NCI-H524 treated with DMSO at 0.1 percent for 48 hours (cell line): ENCODE measurements at places on chromosomes 6 and 20.

DNA sequence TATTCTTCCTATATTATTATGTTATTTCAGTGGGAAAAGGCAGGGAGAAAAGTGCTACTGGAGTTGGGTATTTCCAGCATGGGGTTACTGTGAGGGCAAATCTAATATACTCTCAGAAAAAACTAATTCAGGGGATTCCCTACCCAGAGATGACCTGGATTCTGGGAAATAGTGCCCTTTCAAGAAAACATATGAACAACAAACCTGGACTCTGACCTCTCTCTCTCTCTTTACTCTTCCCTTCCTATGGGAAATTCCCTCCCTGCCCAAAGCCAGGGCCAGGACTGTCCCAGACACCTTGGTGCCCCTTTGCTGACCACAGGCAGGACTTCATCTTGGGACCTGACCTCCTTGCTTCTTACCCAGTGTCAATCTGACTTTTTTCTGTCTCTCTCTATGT, 1.6 kb upstream of the UBD start:
- DNase-seq, result no peak

DNA sequence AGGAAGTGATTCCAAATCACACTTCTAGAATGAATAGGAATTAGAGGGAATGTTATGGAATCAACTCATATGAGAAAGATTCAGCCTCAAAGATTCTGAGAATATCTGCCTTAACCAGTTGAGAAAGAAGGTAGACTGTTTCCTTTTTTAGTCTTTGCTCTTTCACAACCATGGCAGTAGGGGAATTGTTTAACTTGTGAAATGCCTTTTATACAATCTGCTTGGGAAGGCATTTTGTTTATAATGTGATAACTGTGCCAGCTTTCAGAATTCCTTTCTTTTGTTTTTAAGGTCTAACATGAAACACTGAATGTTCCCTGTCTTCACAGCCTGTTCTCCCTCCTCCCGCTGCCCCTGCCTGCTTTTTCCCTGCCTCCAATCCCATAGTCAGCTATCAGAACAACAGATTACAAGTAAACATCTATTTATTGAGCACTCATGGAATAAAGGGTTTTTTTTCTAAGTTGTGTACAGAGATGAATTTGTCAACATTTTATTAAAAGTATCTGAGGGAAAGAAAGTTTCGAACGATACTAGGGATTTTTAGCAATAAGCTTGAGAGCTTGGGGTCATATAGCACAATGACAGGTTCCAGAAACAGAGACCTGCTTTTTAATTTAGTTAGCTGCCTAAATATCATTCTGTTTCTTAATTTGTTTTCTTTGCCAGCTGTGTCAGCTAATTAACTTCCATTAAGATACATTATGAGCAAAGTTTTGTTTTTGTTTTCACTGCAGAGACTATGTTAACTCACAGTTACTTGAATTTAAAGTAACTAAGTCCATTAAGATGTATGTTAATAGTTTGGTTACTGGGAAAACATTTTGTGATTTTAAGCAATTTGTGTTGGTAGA, 28.3 kb upstream of the FBXO30 start:
- DNase-seq, result no peak

- no peak for DNase-seq
Observed at GRCh38 chr20:49160057-49160929, 27.8 kb downstream of the STAU1 start.

DNA sequence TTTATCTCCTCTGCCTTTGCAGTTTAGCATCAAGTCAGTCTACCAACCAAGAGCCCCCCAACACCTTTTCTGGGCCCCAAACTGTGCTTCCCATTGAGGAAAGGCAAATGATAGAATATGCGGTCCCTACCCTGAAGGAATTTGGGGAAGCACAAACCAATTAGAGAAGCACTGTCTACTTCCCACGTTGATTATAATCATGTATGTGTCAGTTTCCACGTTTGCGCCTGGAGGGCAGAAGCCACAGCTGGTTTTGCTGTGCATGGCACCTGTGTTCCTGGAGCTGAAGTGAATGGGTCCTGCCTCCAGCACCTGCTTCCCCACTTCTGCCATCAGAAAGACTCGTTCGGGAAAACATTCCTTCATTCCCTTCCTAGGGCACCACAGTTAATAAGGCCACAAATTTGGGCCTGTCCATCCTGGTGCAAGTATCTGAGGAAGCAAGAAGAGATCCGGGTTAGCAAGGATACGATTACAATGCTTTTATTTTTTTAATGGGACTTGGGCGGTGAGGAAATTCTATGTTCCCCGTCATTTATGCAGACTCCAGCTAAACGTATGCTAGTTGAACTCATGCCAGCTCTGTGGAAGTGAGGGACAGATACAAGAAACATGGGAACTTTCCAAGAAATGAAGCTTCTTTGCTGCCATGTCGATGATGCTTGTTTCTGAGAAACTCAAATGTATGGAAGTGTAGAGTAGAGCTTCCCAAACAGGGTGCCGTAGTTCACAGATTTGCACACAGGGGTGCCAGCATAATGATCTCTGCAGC, 333.5 kb downstream of the NRN1 start:
- no peak for DNase-seq

- DNase-seq, result no peak
Observed at GRCh38 chr6:14425805-14426204, 308.2 kb downstream of the CD83 start.

GRCh38 chr20:17505636-17506517, 25.3 kb downstream of the BFSP1 start:
- no peak for DNase-seq

DNA sequence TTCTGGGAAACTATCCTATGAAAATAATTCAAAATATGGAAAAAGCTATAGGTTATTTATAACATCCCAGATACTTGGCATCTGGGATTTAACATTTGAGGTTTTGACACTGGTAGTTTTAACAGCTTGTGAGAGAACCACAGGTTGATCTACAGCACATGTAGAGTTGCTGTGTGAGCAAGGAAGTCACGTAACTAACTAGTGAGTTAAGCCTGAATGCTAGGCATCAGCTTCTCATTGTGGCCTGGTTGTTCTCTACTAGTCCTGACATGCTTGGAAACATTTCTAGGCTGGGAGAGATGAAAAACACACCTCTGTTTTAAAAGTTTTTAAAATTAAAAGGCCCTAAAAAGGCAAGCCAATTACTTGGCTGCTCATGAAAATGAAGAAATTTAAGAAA, 28.2 kb downstream of the ESF1 start:
- DNase-seq, result no peak

DNA sequence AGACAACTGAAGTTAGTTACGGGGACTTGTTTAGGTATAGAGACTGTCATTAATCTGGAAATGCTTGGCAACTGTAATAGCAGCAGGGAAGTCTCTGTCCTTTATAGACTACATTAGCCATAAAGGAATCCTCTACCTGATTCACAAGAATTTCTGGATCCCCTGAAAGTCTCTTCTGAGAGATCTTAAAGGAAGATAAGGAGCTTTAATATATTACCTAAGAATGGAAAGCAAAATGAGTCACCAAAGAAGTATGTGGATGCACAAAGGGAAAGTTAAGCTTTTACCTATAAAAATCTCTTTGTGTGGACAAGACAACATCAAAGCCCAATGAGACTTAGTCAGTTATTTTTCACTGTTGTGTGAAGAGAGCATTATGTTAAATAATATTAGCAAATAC, 92.2 kb upstream of the RSPO3 start:
- no peak for DNase-seq

- no peak for DNase-seq
Observed at GRCh38 chr6:132096996-132097395, 145.8 kb upstream of the CCN2 start.

GRCh38 chr20:44678242-44678641, 26.7 kb upstream of the ADA start:
- DNase-seq, result no peak

- no peak for DNase-seq
Observed at GRCh38 chr6:149275621-149276020, 41.9 kb upstream of the TAB2 start.

GRCh38 chr6:79373880-79374279, 139.4 kb upstream of the HMGN3 start:
- DNase-seq, result no peak

- no peak for DNase-seq
Observed at GRCh38 chr20:22374678-22375590, 209.4 kb downstream of the FOXA2 start.

DNA sequence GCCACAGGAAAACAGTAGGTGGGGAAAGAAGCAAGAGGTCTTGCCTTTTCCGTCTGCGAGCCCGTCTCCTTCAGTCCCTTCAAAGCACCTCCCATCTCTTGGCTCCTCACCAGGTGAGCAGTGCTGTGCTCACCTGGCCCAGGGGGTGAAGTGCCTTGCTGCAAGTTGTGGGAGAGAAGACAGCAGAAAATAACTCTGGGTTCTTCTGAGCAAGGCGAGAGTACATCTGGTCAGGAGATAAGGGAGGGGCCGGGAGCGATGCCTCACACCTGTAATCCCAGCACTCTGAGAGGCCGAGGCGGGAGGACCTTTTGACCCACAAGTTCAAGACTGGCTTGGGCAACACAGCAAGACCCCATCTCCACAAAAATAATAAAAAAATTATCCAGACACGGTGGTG, 35.6 kb upstream of the TGM3 start:
- DNase-seq, result no peak

DNA sequence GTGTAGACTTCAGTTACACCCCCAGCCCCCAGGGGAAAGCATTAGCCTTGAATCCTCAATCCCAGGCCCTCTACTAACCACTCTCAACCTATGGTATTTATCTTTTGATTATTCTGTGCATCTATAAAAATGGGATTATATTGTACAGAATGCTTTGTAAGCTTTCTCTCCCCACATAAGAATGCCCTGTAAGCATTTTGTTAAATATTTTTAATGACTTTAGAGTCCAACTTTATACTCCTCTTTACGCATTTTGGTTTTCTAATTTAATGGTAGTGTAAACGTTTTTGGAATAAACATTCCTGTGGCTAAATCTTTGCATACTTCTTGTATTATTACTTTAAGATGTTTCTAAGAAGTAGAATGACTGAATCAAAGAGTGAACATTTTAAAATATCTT, 35.4 kb downstream of the FBXO9 start:
- DNase-seq, result no peak

- no peak for DNase-seq
Observed at GRCh38 chr6:98041056-98041455, 758.0 kb upstream of the MMS22L start.

DNA sequence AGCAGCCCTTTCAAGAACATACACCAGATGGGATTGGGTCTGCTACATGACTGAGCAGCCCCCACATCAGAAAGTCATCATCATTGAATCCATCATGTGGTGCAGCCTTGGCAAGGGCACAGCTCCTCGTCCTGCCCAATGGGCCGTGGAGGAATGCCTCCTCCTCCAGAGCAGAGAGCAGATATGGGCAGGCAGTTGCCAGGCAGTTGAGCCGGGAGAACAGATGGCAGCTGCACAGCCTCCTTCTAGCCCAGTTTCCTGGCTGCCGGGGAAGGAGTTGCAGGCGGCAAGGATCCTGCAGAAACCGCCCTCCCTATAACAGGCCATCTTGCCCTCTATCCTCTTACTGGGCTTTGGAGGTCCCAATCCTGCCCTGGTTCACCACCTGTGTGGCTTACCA, 11.9 kb upstream of the ZFAND3 start:
- peak; percentile 96 for DNase-seq

GRCh38 chr6:100420711-100421110, 44.0 kb downstream of the SIM1 start:
- DNase-seq, result no peak

GRCh38 chr6:30192076-30192475, 21.1 kb downstream of the TRIM26 start:
- DNase-seq, result no peak

DNA sequence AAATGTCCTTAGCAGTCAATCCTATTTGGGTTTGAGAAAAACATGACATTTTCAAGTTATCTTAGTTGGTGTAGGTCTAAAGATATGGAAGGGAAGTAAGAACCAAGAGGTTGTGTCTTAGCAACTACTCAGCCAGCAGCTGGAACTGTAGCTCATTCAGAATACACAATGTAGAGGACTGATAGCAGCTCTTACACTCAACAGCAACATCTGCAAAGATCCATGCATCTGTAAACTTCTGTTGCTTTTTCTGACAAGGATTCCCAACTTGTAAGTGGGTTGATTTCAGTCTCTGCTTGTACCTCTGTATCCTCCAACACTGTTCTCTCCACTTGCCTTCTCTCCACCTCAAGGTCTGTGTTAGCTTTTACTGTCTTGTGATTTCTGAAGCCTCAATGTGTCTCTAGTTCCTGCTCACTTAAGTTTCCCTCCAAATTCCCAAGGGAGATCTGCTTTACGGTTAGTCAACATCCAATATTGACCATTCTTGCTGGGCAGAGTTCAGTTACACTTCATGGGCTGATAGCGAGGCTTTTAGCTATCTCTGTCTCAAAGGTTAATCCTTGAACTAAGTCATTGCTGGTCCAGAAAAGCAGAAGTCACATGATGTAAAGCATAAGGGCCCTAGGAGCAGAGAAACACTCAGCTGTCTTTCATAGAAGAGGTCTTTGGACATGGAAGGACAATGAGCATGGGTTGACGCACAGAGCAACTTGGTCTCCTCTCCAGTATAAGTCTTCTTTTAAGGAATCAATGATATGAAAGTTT, 71.6 kb upstream of the LGSN start:
- no peak for DNase-seq

DNA sequence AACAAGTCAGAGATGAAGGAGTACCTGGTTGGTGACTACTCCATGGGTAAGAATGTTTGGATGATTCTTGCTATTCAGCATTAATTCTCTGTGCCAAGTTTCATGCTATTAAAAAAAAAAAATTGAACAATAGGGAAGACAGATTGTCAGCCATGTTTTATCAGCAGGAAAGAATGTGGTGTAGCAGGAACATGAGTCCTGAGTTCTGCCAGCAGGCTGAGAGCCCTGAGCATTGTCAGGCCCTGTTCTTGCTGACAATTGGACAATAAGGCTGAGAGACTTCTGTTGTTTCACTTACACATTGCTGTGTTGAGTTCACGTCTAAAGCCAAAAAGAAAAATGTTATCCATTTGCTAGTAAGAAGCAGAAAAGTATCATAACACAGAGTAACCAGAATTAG, 70.4 kb upstream of the SMIM28 start:
- DNase-seq, result no peak

DNA sequence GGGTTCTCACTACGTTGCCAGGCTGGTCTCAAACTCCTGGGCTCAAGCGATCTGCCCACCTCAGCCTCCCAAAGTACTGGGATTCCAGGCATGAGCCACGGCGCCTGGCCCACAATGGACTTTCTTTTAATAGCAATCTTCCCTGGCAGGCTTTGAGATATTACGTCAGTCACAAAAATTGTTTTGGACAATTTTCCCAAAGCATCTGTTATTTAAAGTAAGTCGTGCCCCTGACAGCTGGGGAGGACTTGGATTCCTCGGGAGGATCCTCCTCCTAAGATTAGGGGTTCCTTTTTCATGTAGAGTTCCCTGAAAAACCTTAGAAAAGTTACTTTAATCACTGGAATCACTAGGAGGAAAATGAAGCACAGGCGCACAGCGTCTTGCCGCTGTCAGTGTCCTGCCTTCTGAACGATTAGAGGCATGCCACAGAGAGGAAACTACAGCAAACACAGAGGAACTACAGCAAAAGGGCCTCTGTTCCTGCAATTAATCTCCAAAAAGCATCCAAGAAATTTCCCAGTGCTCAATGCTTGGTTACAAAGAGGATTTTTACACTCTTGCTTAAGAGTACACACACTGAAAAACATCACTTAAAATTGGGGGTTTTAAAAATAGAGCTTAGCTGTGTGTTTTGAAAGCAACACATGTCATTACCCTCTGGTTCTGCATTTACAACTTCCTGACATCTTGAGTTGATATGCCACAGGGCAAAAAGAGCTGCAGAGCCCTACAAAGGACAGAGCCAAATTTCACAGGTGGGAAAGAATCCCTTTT, 4.5 kb downstream of the ACSS1 start:
- DNase-seq, result no peak
